ENCODE measurements at places on chromosomes 12 and 14.

DNA sequence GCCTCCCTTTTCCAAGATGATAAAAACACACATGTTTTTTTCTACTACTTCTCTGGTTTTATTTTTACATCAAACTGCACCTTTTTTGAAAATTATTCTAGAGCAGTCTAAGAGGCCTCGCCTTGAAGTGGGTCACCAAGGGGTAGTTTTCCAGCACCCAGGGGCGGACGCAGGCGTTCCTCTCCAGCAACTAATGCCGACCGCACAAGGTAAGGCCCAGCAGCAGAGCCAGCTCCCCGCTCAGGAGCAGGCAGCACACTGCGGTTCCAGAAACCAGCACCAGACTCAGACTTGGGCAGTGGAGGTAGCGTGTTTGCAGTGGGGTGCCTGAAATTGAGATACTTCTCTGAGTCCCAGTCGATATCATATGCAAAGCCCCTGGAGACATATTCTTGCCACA, 31.6 kb downstream of the EP400 start:
- DNase-seq = no peak

- DNase-seq = no peak
These were observed at the start of gene HOXC9 for GRCh38 chr12:54000116-54001114. Gene HOXC9, plus strand, starts transcription at chr12:54000161. Its CDS starts 28 bp downstream, at chr12:54000189.

GRCh38 chr14:35573911-35574310, 39.9 kb downstream of the INSM2 start:
- no peak for DNase-seq

- DNase-seq = no peak
These were observed 1019.5 kb downstream of the SLC6A15 start for GRCh38 chr12:83893101-83893500.

- DNase-seq = no peak
These were observed 732.6 kb downstream of the RERGL start for GRCh38 chr12:17357396-17357795.

- DNase-seq = no peak
These were observed 173.5 kb upstream of the DYRK2 start for GRCh38 chr12:67474934-67475620.

GRCh38 chr14:102516531-102517391, 7.2 kb upstream of the ANKRD9 start:
- peak; percentile 79 for DNase-seq

DNA sequence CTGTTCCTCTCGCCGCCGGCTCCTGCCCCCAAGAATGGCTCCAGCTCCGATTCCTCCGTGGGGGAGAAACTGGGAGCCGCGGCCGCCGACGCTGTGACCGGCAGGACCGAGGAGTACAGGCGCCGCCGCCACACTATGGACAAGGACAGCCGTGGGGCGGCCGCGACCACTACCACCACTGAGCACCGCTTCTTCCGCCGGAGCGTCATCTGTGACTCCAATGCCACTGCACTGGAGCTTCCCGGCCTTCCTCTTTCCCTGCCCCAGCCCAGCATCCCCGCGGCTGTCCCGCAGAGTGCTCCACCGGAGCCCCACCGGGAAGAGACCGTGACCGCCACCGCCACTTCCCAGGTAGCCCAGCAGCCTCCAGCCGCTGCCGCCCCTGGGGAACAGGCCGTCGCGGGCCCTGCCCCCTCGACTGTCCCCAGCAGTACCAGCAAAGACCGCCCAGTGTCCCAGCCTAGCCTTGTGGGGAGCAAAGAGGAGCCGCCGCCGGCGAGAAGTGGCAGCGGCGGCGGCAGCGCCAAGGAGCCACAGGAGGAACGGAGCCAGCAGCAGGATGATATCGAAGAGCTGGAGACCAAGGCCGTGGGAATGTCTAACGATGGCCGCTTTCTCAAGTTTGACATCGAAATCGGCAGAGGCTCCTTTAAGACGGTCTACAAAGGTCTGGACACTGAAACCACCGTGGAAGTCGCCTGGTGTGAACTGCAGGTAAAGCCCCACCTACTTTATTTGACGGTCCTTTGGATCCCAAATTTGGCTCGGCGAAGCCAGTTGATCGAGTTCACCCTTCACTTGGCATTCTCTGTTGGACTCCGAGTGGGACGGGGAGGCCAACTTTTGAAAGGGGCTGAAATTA, 1.5 kb downstream of the WNK1 start:
- DNase-seq = peak; percentile 38

DNA sequence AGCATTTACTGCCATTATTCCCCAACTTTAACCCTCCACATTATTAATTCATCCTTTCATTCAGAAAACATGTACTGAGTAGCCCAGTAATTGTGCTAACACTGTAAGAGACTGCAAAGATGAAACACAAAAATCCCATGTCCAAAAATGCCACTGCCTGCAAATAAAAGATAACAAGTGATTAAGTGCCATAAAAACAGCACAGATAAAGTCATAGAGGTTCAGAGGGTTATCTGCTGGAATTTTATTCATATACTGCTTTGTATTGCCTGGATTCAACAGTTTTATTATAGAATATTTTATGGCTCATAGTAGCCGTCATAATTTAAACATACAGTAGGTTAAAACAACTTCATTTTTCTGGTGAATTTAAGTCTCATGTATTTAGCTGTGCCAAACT, 177.9 kb downstream of the KICS2 start:
- no peak for DNase-seq

DNA sequence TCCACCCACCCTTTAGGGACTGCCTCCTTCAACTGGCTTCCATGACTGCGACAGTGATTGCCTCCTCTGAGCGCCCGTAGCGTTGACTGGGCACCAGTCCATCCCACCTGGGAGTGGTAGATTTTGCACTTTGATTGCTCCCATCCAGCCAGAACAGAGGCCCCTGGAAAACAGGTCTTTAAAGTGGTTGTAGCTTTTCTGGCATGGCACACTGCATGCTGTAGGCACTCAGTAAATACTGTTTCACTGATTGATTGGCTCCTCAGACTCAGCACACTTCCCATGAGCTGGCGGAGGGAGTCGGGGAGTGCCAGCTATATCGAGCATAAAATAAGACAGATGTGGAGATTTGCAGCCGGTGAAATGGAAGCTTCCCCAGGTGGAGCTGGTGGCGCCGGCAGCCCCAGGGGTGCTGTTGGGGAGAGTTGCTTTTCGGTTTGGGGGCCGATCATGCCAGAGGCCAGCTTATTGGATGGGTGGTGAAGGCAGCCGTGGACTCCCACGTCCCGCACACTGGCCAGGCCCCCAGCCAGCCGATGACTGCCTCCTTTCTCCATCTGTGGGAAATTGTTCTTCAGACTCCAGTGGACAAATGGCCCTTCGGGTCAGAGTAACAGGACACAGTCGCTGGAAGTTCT, 200.2 kb downstream of the TSPAN9 start:
- DNase-seq = no peak

DNA sequence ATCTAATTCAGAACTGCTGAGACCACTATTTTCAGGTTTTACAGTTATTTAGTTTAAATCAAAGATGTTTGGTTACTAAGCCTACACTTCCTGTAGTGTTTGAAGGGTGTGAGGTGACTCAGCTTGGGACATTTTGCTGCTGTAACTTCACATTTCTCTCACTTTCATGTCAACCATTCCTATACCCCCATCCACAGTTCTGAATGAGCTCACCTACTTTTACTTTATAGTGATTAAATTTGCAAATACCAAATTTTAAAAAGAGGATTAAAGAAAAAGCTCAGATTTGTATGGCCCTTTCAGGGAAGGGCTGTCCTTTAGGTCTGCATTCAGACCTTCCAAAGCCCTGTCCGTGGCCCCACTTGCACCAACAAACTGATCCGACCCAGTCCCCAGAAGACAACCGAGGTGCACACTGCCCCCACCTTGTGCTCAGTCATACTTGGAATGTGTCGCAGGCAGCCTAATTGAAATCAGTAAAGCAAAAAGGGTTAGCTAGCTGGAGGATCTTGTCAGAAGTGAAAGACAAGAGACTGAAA, 174.4 kb downstream of the MON2 start:
- peak; percentile 45 for DNase-seq

DNA sequence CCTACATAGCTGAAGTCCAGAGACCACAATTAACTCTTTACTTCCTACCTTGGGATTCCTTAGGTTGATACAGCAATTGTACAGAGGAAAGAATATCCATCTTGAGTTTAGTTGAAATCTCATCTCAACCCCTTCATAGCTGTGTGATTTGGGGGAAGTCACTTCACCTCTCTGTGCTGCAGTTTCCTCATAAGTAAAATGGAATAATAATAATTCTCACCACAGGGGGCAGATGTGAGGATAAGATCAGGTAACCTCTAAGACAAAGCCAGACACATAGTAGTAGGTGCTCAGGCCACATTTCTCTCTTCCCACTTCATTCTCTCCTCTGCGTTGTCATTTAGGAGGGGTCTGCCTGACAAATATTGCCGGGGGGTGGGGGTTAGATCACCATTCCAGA, 6.7 kb downstream of the FOXN4 start:
- DNase-seq = no peak

GRCh38 chr12:121805171-121806008, 1.6 kb downstream of the SETD1B start:
- no peak for DNase-seq

GRCh38 chr14:55454264-55455002, 14.0 kb upstream of the TBPL2 start:
- no peak for DNase-seq

DNA sequence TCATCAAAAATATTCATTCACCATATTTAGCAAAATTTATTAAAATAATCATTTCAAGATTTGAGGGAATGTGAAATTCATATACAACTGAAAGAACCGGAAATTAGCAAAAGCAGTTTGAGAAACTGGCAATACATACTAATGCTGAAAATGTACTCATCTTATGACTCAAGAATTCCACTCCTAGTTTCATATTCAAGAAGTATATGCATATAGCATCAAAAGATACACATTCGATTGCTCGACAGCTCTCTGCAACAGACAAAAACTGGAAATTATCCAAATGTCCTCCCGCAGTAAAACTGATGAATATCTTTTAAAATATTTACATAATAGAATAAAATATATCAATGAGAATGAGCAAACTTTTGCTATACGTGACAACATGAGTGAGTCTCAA, 189.2 kb upstream of the MGAT4C start:
- no peak for DNase-seq

DNA sequence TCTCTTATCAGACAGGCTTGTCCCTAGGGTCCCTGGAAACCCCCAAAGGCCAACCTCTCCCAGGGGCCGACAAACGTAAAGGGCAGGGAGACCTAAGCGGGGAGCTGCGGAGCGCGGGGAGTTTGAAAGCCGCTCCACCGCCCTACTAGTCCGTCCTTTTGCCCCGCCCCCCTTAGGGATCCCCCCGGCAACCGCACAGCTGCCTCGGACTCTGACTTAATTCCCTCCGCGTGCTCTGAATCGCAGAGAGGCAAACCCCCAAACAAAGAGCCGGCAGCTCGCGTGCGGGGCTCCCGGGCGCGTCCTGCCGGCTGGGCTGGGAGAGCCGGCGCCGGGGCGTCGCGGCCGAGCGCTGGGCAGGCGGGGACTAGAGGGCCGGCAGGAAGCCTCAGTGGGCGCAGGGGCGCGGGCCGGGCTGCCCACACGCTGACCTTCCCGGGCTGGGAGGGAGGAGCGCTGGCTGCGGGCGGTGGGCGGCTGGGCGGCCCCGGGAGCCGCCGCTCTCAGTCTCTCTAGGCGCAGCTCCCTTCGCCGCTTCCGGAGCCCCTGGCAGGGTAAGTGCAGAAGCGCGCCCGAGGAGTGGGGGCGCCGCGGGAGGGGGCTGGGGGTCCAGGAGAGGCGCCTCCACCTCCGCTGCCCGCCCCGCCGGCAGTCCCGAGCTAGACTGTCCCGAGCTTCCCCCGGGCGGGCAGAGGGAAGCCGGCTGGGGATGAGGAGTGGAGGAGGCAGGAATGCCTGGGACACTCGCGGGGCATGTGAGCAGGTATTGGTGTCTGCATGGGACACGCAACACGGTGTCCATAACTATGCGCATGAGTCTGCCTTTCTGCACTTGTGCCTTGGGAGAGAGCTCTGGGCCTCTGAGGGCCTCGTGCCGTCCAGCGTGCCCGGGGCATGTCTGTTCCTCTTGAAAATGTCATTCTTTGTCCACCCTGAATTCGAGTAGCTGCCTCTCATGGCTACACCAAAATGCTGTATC, at the start of gene TSPAN11:
Gene TSPAN11, plus strand, starts transcription at position 506 of the 979 bp plus-strand sequence. CDS start 27,244 bp downstream, outside the sequence.
- DNase-seq = peak; percentile 22

- DNase-seq = no peak
These were observed 69.4 kb downstream of the FGD6 start for GRCh38 chr12:95147866-95148265.

DNA sequence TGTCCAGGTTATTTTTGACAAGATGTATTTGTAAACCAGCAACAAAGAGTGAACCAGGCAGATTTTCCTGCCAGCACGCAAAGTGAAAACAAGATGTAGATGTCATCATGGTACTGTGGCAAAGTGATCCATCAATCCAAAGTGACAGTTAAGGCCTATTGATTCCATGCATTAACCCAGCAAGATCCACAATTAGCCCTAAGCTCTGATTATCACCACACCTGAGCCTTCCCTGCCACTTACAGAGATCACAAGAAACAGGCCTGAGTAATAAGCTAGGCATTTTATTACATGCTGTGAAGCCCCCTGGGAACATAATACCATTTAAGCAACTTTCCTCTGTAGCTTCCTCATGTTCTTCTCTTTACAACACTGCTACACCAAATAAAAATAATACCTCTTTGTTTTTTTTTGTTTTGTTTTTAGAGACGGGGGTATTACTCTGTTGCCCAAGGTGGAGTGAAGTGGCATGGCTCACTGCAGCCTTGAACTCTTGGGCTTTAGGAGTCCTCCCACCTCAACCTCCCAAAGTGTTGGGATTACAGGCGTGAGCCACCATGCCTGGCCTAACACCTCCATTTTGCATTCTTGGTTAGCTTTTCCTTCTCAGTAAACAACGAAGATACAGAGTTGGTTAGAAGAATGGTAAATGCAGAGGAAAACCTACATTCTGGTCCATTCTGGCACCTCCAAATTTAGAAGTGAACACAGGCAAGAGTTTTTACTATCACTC, 85.5 kb downstream of the STON2 start:
- DNase-seq = no peak

DNA sequence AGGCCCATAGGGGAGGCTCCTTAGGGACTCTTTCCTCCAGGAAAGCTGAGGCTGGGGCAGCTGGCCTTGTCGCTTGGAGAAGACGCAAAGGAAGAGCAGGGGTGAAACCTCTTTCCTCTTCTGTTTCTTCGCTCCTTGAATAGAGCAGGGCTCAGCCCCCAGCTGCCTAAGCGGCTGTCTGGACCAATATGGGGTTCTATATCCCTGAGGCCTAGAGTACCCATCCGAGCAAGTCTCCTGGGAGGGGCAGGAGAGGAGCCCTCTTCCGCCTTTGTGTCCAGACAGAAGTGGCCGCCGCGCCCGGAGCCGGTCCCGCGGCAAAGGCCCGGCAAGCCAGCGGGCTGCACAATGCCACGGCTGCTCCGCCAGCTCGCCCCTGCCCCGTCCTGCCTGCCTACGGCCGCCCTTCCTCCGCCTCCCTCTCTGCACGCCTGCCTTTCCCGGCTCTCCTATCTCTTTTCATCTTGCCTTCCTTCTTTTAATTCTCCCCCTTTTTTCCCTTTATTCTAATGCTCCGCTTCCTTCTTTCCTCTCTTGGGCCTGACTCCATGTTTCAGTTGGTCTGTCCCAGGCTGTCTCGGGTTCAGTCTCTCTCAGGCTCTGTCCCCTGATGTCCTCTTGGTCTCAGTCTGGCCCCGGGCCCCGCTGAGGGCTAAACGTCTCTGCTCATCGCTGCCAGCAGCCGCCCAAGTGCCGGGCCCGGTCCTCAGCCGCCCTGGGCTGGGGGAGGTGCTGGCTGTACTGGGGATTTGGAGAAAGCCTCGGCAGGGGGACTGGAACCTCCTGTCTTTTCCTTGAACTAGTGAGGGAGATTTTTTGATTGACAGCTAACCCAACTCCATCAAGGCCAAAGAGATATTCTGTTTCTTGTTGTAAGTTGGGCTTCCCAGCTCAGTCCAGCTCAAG, 2.5 kb upstream of the HOXC9 start:
- no peak for DNase-seq

Data from hepatic stellate cell (primary cell).